ENCODE measurements at places on chromosomes 3 and 15.

DNA sequence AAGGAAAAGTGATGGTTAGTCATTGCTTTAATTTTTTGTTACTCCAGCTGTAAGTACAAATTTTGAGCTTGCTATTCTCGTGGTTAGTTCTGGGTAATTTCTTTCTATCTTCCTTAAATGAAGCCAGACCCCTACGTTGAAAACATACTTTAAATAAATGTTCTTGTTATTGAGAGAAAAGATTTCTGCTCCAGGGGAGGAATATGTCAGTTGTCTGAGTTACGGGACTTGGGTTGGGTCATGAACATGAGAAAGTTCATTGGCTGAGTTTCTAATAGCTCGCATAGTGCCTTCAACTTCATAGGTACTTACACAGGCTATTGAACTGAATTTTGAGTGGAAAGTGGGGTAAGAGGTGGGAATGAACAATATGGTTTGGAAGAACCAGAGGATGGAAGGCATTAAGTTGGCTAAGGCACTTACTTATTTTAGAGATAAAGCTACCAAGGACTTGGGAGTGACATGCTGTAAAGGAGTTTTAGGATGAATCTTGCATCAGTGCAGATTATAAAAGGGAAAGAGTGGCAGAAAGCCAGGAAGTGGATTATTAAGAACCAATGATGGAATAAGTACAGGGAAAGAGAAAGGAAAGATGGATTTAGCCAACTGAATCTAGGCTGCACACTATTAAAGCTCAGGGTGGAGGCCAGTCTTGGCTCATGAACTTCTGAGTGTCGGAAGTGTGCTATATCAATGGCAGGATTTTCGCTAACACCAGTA, 1.4 kb downstream of the RPSA start:
- no peak for DNase-seq

- DNase-seq = no peak
These were observed 13.4 kb upstream of the CDAN1 start for GRCh38 chr15:42750306-42750705.

DNA sequence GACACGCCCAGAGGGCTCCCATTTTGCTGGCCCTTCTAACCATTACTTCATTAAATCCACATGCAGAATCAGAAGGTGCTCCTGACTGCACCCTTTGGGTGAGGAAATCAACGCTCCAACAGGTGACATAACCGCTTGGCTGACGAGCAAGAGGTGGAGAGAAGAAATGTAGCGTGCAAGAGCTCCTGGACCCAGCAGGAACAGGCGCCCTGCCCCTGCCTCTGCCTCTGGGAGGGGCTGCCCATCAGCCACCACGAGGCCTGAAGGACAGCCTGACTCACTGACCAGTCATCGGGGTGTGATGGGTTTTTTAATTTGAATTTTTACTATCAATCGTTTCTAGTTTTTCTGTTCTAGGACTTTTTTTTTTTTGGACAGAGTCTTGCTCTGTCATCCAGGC, 218.2 kb downstream of the ADAMTS17 start:
- no peak for DNase-seq

- no peak for DNase-seq
These were observed 161.6 kb downstream of the GAP43 start for GRCh38 chr3:115784739-115785536.

GRCh38 chr3:183534249-183534648, 21.3 kb downstream of the KLHL6 start:
- no peak for DNase-seq
